Upper lobe of right lung (tissue), 1 donor: ENCODE measurements at places on chromosomes 7 and 10. TPM values are rescaled to one million over a fixed set of nuclear protein-coding genes. Genes with fewer than 3 reads are reported as not detected.

- no peak overlapping the region for H3K27ac ChIP-seq
Measured at GRCh38 chr10:23918839-23919238, 290.1 kb upstream of the KIAA1217 start.

DNA sequence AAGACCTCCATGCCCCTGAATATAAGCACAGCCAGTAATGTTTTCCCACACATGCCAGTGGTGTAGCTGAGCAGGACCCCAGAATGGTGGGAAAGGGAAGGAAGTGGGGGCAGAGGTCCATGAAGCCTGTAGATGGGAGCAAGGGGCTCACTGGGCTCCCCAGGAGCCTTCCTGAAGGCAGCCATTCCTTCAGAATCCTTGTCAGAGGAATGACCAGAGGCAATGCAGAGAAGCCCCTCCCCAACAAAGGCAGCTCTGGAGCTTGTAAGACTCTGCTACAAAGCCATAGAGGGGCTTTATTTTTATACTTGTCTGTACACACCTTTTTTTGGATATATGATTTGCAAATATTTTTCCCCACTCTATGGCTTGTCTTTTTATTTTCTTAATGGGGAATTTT lies 165.0 kb upstream of the TCF7L2 start:
- no peak overlapping the region for H3K27ac ChIP-seq
- H3K27me3 ChIP-seq, result no peaks in the 10 kb centered on the region

DNA sequence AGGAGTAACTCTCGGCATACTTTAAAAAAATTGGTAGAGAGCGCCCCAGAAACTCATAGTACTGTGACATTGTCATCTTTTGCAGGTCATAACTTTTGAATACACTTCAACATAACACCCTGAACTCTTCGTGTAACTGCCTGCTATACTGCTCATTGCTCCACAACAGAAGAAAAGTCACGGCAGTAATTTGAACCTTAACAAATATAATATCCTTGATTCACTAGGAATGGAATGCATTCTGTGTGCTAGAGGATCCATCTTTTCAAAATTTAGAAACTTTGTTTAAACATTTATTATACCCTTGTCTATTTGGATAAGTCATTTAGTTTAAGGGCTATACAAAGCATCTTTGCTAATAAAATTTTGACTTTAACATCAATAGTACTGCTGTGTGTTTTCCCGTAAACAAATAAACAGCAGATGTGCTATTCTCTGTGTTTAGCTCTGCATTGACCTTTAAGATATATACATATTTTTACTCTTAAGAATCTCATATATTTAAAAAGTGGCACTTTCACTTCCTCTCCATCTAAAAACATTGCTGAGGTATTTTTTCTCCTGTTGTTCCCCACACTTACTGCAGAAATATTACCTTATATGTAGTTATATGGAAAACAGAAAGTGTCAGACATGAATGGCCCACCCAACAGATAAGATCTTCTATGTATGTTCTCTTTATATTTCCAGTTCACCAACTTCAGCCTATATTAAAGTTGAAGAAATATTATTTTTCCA lies 217.6 kb upstream of the TMEM229A start:
- H3K27me3 ChIP-seq, result no peaks in the 10 kb centered on the region
- no peaks in the 10 kb centered on the region for H3K36me3 ChIP-seq
- H3K4me1 ChIP-seq, result no peaks in the 10 kb centered on the region
- H3K4me3 ChIP-seq, result no peak overlapping the region
- no peak overlapping the region for H3K27ac ChIP-seq

The CUBN gene
- total RNA-seq, result 1.3 TPM

DNA sequence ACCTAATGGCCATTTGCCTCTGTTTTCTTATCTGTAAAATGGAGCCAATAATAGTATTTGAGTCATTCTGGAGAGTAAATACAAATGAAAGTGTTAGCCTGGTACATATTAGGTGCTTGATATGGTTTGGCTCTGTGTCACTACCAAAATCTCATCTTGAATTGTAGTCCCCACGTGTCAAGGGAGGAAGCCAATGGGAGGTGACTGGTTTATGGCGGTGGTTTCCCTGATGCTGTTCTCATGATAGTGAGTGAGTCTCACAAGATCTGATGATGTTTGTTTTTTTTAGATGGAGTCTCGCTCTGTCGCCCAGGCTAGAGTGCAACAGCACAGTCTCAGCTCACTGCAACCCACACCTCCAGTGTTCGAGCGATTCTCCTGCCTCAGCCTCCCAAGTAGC lies 194.0 kb upstream of the SEMA3E start:
- H3K27ac ChIP-seq, result no peak overlapping the region
- no peaks in the 10 kb centered on the region for H3K36me3 ChIP-seq
- no peak for DNase-seq
- H3K4me1 ChIP-seq, result no peaks in the 10 kb centered on the region
- no peak overlapping the region for H3K4me3 ChIP-seq
- no peaks in the 10 kb centered on the region for H3K27me3 ChIP-seq

DNA sequence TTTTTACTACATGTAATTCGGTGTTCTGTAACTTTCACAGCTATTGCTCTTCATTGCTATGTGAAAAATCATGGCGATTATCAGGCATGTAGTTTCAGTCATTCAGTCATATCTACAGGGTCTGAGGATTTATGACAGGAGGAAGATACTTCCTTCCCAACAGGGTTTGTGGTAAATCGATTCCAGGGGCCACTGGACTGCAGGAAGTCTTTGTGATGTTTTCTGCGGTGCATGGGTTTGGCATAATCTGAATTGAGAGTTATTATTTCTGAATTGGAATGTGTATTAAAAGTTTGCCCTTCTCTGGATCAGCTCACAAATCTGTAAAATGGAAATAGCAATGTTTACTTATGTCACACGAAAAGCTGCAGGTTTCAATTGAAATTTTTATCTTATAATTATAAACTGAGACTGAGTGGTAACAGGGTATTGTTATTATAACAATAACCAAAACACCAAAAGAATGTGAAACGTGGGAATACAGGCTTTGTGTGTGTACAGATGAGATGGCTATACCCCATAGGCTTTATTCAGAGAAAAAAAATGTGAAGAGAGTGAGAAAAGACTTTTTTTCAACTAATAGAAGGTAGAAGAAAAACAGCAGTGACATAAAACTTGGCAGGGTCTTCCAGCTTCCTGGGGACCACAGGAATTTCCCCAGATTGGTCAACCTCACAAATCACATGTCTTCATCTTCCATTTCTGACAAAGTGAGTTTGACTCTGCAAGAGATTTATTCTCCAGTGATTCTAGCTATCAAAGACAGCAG lies 307.7 kb upstream of the NFE2L3 start:
- H3K4me3 ChIP-seq, result no peak overlapping the region
- no peak overlapping the region for H3K27ac ChIP-seq
- DNase-seq, result no peak
- peaks cover 5% of the 10 kb centered on the region for H3K27me3 ChIP-seq
